ENCODE measurements at places on chromosomes 11 and 22.

GRCh38 chr11:126899961-126900748 lies 100.4 kb downstream of the KIRREL3 start:
- no peak for DNase-seq

- no peak for DNase-seq
These were observed 12.3 kb upstream of the MARK2 start for GRCh38 chr11:63826471-63827190.

DNA sequence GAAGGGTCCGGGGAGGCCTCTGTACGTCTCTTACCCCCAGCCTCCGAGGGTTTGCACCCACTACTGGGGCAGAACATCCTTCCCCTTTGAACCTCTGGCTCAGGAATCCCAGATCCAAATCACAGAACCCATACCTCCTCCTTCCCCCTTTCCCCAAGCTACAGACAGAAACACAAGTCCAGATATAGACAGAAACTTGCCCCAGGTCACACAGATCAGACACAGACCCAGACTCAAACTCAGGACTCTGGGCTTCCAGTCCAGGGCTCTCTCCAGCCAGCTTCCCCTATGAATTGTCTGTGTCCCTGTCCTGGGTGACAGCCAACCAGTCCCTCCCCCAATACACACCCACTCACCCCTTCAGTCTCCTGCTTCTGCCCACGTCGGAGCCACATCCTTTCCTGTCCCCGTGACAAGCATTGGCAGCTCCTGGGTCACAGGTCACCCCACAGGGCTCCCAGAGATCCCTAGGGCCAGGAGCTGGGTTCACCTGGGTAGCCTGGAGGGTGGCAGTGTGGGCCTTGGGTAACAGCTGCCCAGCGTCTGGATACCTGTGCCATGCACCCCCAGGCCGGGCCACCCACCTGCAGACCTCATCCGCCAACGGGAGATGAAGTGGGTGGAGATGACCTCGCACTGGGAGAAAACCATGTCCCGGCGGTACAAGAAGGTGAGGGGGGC lies 772 bp downstream of the TBC1D10C start:
- no peak for DNase-seq

DNA sequence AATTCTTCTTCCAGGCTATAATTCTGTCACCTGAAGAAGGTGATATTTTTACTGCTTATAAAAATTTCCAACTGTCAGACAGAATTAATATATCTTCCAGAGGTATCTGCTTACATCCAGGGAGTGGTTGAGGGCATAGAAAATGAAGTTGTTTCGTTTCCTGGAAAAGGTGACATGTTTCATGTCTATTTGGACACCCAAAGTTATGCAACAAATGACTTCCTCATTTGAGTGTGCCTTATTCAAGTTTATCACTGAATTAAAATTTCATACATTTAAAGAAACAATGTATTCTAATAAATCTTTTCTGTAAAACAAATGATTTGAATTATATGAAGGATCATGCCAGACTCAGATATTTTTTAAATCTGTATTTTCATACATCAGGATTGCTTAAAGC lies 8.5 kb upstream of the GRAMD1B start:
- no peak for DNase-seq

DNA sequence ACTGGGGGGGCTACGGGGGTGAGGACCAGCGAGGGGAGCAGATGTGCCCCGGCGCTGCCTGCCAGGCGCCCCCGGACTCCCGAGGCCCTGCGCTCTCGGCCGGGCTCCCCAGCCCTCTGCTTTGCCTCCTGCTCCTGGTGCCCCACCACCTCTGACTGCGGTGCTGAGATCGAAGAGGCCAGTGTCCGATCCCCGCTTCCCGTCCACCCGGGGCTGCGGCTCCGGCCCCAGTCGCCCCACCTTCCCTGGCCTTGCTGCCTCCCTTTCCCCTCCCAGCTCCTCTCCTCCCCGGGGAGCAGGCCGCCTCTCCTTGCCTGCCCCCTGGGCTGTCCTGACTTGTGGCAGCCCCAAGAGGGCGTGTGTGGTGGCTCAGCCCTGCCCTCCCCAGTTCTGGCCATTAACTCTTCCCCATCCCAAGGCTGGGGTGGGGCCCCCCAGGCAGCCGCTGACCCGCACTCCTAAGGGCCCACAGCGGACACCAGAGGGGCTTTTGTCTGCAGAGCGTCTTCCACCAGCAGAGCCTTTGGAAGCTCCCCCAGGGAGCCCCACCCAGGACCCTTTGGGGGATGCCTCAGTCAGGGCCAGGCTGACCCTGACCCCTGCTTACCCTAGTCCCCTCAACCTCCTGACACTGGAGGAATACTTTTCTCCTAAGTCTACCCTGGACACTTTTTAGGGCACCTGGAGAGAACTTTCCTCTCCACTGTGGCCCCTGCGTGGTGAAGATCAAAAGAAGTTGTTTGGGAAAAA lies 16.6 kb downstream of the RTN4RL2 start:
- no peak for DNase-seq

DNA sequence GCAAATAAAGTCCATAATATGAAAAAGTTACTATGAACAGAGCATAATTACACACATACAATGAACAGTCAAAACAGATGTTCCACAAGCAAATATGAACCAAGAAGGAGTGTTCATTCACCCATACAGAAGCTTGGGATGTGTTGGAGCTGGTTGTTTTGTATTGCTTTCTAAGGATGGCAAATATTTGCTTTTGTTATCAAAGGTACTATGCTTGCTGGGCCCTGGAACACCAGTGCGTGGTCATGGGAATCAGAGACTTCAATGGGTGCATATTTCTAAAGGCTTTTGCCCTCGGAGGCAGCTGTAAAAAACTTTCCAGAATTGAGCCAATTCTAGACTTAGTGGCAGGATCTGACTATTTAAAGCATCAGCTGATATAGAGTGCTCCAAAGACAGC lies 85.1 kb downstream of the BARX2 start:
- no peak for DNase-seq

DNA sequence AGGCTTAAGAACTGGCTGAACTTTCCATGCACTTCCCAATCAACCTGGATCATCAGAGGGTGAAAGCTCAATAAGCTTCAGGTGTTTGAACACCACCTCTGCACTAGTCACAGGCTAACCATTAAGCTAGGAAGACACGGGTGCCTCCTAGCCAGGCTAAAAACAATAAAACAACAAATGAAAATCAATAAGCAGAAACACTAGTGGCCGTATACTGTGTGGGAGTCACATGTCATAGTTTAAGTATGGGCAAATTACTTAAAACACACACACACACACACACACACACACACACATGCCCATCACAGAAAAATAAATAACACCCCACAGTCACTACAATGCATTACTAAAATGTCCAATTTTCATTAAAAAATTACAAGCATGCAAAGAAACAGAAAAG lies 85.2 kb downstream of the APOL5 start:
- no peak for DNase-seq

GRCh38 chr11:46431211-46431610 lies 39.6 kb upstream of the CHRM4 start:
- DNase-seq = no peak

DNA sequence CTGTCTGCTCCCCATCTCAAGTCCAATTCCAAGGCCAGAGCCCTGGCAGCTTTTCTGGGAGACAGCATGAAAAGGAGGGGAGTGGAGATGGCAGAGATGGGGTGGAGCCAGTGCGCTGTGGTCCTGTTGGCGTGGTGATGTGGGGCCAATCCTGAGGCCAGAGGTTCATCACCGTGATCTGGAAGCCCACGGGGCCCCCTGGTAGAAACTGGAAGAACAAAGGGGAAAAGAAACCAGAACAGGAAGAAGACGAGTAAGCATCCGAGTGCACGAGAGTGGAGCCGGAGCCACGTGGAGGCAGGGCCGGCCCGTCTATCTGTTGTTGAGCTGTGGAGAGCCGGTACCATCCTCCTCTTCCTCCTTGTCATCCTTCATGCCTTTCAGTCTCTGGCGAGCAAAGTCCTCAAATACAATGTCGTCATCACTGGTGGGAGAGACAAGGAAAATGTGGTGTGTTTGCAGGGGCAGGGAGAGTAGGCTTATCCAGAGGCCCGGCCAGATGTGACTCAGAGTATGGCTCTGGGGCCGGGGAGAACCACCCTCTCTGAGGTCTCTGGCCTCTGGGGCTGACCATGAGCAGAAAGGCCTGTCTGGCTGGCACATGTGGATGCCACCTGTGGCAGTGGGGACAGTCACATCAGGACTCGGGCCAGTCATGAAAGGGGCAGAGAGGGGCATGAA lies 25.4 kb downstream of the TPBGL start:
- no peak for DNase-seq

DNA sequence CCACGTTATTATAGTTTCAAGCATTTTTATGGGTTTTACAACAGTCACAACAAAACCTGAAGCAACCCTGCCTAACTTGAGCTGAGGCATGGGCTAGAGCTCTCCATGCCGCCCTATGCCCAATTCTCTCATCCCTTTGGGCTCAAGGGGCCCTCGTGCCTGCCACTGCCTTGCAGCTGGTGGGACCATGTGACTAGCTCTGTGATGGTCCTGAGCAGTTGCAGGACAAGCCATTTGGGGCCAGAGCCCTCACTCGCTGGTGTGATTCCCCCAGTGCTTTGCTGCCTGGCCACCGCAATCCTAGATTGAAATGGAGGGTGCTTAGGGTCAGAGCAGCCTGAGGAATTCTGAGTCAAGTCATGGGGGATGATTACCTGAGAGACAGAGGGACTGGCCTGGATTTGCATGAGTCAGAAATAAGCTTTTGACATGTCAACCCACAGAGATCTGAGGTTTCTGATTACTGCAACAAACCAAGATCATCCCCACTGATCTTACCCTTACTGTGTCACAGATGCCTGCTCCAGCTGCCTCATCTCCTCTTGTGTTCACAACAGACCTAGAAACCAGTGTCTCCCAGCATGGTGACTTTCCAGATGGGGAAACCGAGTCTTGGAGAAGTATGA lies 323.7 kb downstream of the BRD1 start:
- DNase-seq = no peak

GRCh38 chr22:21861264-21861848 lies 6.1 kb downstream of the MAPK1 start:
- no peak for DNase-seq

- no peak for DNase-seq
These were observed 2.4 kb upstream of the HEPACAM start for GRCh38 chr11:124938206-124938765.

DNA sequence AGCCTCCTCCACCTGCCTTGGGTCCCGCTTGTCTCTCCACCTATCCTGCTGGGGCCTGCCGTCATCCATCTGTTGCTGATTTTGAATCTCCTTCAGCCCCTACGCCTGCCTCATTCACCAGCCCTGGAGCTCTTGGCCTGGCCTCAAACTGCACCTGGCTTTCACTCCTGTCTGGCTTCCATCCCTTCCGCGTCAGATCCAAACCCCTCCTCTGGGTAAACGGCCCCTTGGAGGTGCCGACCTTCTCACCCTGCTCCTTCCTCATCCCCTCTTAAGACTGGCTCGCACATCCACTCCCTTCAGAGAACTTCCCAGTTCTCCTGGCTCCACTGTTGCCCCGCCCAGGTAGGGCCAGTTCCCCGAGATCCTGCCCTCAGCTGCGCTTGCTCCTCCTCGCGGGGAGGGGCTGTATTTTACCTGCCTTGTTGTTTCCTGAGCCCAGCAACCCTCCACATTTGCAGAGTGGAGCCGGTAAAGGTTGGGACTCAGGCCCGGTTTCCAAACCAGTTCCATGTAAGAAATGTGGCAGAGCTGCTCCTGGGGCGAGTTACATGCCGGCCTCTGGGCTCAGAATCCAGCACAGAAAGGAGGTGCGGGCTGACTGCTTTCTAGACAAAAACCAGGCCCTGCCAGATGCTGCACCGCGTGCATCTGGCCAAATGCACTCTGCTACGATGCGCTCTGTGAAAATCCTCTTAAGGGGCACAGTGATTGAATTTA lies 13.9 kb upstream of the SHANK2 start:
- no peak for DNase-seq

DNA sequence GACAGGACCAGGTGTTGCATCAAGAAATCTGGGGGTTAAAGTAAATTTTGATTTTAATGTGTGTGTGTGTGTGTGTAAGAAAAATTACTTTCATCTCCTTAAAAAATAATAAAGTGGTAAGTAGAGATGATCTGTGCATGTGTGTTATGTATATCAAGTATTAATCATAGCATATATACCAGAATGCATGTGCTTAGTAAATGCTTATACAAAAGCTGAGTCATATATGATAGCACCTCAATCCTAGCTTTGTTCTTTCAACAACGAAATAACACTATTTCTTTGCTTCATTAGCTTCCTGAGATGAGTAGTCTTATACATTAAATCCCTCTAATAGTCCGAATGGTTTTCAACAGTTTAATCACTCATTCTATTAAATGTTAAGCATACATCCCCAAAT lies 899.6 kb upstream of the ANO3 start:
- DNase-seq = no peak

GRCh38 chr11:119339589-119340334 lies 921 bp downstream of the C1QTNF5 start:
- DNase-seq = no peak

All from AG09309 (cell line).